ENCODE measurements at places on chromosomes 11 and 22.

GRCh38 chr11:41486424-41486823 is 27.0 kb upstream of the LRRC4C start:
- DNase-seq = no peak

GRCh38 chr11:789943-790342 is at the start of gene CEND1:
Gene CEND1 (minus strand): TSS chr11:790090. CDS start chr11:788576, 1,514 bp downstream.
- DNase-seq = peak; percentile 65

DNA sequence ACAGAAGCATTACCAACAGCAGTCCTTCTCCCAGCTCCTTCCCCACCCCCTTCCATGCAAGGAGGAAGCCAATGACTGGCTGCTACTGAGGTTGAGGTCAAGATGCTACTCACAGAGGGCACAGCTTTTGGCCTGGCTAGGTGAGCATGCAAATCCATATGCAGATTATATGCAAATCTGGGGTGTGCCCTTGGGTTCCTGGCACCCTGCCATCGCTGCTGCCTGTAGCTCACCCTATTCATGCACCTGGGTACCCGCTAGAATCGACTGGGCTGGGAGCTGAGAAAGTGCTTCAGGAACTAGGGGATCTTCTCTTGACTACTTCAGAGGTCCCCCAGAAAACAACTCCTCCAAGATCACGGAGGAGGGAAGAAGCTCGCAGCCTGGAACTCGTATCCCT is 4.0 kb downstream of the DSCAML1 start:
- no peak for DNase-seq

DNA sequence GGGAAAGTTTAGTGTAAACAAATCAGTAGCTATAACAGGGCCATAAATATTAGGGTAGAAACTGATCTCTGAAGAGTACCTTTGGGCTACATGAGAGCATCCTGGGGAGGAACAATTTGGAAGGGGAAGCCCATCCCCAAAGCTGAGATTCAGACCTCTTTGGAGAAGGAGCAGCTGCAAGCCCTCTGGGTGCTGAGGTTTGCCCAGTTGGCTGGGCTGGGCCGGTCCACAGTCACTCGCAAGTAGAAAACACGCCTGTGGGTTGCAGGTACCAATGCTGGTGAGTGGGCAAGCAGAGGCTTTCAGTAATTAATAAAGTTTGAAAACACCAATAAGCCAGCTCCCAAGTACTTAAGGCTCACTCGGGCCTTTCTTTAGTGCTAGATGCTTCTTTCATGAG is 124.5 kb downstream of the ARHGAP8 start:
- no peak for DNase-seq

GRCh38 chr11:87859636-87860035 is 315.6 kb downstream of the RAB38 start:
- no peak for DNase-seq

DNA sequence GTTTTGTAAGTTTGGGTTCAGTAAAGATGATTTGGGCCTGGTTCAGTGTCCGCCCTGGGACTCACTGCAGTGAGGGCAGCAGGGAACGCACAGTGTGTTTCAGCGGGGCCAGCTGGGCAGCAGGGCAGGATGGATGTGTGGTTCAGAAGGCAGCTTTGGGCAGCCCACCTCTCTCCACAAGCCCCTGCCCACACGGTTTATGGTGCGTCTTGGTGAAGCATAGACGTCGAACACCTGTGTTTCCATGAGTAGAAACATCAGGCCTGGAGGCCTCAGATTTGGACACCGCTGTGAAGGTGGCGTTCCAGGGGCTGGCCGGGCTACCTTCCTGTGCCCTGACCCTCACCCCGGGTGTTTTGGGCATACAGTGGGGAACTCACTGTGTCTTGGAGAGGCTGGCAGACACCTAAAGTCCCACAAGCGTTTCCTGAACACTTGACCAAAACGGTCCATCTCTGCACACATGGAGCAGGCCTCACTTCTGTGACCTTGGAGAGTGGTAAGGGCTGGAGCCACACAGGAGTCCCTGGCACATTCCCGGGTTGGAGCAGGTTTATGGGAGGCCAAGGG is 59.0 kb downstream of the ST14 start:
- DNase-seq = no peak

DNA sequence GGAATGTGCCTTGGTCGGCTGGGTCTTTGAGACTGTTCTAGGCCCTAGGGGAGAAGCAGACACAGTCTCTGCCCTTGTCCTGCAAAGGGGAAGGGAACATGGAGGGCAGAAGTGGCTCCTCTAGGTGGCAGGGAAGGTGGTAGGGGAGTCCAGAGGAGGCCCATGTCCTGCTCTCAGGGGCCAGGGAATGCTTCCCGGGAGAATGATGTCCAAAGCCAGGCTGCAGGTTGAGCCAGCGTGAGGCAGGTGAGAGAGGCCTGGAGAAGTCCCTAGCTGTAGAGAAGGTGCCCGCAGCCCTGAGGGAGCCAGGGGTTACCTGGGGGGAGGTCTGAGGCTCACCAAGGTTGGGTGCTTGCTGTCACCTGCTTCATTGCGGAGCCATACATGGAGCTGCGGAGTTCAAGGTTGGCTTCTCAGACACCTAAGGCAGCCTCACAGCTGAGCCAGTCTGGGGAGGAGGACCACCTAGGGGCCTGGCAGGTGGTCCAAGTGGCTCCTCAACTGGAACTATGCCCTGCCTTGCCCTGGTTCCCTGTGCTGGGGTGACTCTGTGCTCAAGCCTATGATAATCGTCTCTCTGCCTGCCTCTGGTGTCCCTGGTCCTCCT is 46.1 kb downstream of the SMIM38 start:
- no peak for DNase-seq

GRCh38 chr11:65417702-65418430 is 4.7 kb upstream of the NEAT1 start:
- DNase-seq = peak; percentile 29

GRCh38 chr11:131579932-131580387 is 209.5 kb downstream of the NTM start:
- DNase-seq = no peak

- DNase-seq = no peak
Observed at GRCh38 chr11:28636566-28636965, 528.4 kb downstream of the METTL15 start.

DNA sequence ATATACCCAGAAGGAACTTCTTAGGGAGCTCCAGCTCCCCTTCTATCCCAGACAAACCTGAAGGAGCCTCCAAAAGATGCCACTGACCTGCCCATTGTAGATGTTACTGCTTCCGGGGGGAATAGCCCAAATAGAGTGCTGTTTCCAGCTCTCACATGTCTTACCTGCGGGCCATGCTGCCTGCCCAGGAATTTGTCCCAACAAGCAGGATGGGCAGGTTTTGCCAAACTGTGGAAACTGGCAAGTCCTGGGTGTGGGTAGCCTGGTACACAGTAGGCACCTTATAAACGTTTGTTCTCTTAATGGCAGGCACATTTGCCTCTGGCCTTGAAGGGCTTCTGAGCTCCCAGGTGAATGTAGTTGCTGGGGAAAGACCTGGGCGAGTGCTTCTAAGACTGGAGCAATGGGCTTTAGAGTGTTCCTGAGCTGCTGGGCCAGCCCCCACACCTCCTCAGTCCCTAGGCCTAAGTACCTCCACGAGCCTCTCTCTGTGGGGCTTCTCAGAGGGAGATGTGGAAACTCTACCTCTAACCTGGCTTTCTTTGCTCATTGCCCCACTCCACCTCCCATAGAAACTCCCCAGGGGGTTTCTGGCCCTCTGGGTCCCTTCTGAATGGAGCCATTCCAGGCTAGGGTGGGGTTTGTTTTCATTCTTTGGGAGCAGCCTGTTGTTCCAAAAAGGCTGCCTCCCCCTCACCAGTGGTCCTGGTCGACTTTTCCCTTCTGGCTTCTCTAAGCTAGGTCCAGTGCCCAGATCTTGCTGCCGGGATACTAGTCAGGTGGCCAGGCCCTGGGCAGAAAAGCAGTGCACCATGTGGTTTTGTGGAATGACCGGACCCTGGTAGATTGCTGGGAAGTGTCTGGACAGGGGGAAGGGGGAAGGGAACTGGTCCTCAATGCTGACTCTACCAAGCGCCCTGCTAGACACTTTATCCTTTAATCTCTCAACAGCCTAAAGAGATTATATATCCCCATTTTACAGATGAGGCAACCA is 37.2 kb downstream of the LIMK2 start:
- peak; percentile 68 for DNase-seq

DNA sequence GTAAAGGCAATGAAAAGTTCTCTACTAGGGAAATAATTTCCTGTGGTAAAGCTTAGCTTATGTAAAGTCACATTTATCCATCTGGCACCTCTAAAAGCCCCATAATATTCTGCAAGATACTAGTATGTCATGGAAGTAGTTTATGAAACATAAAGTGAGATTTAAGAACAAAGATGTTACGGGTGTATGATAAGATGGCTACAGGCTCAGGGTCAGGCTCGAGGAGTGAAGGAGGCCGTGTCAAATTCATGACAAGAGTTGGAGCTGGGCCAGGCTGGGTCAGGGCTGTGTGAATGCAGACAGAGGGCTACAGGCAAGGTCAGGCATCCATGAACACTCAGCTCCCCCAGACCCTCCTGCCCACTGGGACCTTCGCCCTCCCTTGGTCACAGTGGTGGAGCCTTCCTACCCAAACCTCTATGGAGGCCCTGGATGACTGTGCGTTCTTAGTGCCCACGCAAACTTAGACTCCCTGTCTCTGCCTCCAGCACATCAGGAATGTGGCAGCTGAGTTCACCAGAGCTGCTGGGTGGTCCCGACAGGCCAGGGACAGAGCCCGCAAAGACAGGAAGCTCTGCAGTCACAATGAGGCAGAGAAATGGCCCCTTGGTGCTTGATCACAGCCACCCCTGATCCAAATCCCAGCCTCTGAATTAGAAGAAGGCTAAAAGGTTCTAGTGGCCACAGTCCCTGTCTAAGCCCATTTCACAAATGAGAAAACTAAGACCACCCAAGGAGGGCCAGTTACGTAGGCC is 14.8 kb downstream of the IGLL5 start:
- DNase-seq = no peak

DNA sequence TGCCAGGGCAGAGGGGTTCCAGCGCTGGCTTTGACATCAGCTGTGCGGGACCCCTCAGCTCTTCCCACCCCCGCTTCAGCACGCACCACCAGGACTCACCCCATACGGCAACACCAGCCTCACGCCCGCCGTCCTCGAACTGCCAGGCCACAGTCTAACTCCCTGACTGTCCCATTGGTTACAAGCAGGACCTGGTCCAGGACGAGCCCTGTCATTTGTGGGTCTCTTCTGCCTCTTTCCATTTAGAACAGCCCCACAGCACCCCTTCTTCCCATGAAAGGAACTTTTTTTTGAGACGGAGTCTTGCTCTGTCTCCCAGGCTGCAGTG is 81.7 kb downstream of the PHF21B start:
- DNase-seq = no peak

GRCh38 chr11:77073328-77074001 is 6.7 kb downstream of the CAPN5 start:
- no peak for DNase-seq

DNA sequence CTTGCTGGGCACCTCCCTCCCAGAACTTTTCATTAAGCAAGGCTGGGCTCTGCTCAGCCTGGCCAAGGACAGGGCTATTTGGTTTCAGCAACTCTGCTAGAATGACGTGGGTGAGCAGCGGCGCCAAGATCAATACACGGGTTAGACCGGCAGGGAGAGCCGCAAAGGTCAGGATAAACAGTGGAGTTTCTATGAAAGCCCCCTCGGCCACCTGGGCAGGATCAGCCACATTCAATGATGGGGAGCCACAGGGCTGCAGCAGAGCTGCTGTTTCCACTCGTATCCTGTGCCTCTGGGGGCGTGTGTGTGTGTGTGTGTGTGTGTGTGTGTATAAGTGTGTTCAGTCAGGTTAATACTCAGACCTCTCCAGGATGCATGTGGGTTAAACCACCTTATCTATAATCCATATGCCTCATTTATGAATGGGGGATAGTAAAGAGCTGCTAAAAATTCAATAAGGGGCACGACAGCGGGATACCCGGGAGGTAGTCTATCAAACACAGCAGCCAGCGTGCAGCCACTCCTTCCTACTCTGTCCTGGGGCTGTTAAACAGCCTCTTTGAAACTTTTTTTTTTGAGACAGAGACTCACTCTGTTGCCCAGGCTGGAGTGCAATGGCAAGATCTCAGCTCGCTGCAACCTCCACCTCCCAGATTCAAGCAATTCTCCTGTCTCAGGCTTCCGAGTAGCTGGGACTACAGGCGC is 34.8 kb downstream of the MYH9 start:
- DNase-seq = no peak

DNA sequence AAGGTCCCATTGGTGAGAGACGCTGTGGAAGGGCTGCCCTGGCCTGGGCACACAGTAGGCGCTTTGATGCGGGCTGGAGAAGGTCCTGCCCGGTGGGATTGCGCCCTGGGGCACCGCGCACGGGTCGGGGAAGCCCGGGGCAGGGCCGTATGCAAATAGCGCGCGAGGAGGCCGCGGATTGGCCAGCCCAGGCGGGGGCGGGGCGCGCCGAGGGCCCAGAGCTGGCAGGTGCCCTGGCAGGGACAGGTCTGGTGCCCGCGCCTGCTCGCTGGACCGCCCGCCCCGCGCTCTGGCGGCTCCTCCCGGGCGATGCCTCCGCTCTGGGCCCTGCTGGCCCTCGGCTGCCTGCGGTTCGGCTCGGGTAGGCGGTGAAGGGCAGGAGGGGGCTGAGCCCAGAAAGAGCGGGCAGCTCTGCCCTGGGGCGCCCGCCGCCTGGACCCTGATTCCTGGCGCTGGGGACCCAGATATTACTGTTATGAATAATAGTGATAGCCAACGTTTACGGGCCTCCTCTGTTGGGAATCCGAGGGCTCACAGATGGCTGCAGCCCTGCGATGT is at the start of gene UPK3A:
TSS of gene UPK3A (plus strand) at position 245 of the 558 bp plus-strand sequence. CDS start at position 310, 65 bp downstream.
- peak; percentile 7 for DNase-seq

GRCh38 chr11:44615913-44616791 is 50.7 kb downstream of the CD82 start:
- no peak for DNase-seq

DNA sequence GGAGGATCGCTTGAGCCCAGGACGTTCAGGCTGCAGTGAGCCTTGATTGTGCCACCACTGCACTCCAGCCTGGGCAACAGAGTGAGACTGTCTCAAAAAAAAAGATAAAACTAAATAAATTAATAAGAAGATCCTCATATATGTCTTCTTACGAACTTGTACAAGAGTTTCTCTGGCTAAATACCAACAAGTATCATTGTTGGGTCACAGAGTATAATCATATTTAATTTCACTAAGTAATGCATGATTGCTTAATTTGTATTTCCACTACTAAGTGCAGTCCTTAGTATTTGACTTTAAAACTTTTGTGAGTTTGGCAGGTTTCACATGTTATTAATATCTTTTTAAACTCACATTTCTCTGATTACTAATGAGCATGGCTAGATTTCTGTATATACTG is 60.9 kb downstream of the PACS1 start:
- no peak for DNase-seq

DNA sequence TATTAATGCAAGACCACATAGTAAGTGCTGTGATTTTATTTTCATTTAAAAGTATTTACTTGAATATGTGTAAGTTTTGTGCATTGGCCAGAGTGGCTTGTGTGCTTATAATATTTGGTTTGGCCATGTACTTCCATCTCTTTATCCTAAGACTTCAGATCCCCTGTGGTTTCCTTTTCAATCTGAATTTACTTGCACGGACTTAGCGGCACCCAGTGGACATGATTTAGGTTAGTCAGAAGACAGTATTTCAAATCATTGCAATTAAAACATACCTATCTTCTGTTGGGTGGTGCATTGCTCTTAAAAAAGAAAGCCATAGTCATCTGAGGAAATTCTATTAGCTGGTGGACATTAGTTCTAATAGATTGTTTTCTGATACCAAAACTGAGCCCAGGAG is 30.7 kb downstream of the PIWIL4 start:
- no peak for DNase-seq
